ENCODE measurements at places on chromosomes 13 and 19. TPM values are rescaled to one million over a fixed set of nuclear protein-coding genes. Genes with fewer than 3 reads are reported as not detected.
A peak's percentile ranks its signal among the peaks of the same experiment; 100 is the strongest.

- DNase-seq, result no peak
Observed at GRCh38 chr13:95221971-95222732, 79.1 kb downstream of the ABCC4 start.

- no peak for DNase-seq
Observed at GRCh38 chr19:10945264-10945663, 15.6 kb upstream of the SMARCA4 start.

DNA sequence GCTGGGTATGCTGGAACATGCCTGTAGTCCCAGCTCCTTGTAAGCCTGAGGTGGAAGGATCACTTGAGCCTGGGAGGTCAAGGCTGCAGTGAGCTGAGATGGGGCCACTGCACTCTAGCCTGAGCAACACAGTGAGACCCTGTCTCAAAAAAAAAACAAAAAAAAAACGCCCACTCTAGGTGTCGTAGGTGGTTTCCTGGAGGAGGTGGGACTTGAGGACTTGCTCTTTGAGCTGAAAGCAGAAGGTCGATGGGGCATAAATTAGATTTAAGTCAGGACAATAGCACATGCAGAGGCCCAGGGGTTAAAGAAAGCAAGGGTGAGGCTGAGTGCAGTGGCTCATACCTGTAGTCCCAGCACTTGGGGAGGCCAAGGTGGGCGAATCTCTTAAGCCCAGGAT lies 12.9 kb upstream of the ILF3 start:
- no peak for DNase-seq

DNA sequence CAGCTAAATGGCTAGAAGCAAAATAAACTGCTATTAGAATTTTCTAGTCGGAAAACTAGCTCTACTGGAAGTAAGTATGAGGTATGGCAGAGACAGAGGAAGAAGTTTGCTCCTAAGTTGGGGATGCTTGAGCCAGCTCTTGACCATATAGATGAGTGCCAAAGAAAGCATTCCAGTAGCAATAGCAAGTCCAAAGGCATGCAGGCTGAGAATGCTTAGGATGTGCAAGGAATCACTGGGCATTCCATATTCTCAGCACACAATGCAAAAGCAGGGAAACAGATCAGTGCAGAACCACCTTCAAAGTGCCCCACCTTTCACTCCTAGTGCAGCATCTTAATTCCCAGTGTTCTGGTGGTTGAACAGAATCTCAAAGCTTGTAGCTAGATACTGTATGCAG lies 32.9 kb downstream of the SERTM1 start:
- DNase-seq, result no peak

DNA sequence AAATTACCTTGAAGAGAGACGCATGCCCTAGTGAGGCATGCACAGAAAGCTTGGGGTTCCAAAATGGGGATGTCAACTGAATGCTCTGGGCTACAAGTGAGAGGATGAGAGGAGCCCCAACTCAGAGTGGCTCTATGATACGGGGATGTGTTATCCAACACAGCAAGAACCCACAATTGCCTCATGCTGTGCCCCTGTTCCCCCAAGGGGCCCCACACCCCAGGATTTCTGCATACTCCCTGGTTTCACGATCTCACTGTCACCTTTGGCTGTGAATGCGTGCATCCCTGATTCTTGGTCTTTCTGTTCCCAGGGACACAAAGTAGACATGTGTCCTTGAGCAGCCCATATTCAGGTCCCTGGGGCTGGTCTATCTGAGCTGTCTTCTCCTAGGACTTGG lies 29.3 kb downstream of the WDR88 start:
- DNase-seq, result no peak

DNA sequence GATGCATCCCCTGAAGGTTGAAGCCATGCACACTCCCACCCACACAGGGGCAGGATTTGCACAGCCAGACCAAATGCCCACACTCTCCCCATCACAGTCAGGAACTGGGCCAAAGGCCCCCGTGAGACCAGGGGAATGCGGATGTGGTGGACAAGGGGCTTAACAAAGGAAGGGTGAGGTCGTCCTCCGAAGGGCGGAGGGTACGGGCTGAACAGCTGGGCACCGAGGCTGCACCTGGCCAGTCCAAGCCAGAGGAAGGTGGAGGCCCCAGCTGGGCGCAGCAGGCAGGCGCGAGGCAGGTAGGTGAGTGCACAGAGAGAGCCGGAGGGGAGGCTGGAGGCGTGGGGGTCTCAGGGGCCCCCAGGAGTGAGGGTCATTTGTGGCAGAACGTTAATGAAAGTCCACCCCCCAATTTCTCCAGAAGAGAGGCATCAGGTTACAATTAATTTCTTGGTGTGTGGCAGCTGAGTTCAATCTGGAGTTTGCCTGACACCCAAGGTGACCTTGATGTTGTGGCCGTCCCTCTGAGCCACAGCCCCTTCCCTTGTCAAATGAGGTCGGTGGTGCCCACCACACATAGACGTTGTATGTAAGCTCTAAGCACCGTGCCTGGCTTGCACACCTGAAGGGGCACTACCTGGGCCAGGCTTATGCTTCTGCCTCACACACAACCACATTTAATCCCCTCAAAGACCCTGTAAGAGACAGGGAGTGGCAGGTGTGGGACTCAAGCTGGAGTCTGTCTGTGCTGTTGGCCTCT lies 2.9 kb downstream of the KLK15 start:
- DNase-seq, result no peak

DNA sequence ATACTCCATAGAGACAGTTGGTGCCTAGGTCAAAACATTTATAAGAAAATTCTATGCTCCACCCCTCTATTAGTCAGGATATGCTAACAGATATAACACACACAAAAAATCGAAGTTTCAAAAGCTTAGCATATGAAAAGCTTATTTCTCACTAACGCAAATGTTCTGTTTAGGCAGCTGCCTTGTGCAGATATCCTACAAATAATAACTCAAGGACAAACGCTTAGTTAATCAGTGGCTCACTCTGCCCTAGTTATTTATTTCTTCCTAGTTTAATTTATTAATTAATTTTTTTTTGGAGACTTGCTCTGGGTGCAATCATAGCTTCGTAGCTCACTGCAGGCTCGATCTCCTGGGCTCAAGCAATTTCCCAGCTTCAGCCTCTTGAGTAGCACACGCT lies 259.7 kb upstream of the GPC6 start:
- no peak for DNase-seq

- no peak for DNase-seq
Observed at GRCh38 chr13:86572115-86572514, 772.9 kb upstream of the SLITRK6 start.

- no peak for DNase-seq
Observed at GRCh38 chr19:35822579-35822978, 9.9 kb upstream of the PRODH2 start.

- peak; percentile 46 for DNase-seq
Observed at GRCh38 chr19:49213791-49214190, 56.2 kb downstream of the TRPM4 start.

DNA sequence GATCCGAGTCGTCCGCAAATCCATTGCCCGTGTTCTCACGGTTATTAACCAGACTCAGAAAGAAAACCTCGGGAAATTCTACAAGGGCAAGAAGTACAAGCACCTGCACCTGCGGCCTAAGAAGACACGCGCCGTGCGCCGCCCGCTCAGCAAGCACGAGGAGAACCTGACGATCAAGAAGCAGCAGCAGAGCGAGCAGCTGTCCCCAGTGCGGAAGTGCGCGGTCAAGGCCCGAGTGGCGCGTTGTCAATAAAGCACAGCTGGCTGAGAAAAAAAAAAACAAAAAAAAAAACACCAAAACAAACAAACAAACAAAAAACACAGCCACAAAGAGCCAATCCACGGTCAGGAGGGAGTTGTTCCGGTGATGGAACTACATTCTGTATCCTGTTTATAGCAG lies 4.7 kb upstream of the GNA15 start:
- DNase-seq, result no peak

GRCh38 chr19:34375598-34375997 lies 10.6 kb downstream of the GPI start:
- no peak for DNase-seq

DNA sequence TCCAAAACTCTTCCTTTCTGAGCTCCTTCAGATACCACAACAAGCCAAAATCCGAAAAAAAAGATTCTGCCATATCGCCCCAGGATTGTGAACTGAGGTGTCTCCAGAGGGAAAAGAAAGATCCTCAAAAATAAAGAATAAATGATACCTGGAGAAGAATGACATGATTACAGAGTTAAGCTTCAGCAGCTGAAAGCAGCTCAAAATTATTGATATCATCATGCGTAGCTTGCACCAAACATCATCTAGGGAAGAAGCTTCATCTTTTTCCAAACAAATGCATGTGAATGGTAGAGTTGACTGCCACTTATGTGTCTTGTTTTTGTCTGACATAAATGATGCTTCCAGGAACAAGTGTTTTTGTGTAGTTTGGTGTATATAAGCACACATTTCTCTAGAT lies at the start of gene NLRP9:
NLRP9 (minus strand) TSS at position 101 of the 400 bp plus-strand sequence; CDS start at position 73, 28 bp downstream.
- no peak for DNase-seq

GRCh38 chr19:37217775-37218591 lies at the start of gene ZNF383:
ZNF383 (plus strand) TSS chr19:37218214; CDS start chr19:37230454, 12,240 bp downstream.
- DNase-seq, result peak; percentile 93

DNA sequence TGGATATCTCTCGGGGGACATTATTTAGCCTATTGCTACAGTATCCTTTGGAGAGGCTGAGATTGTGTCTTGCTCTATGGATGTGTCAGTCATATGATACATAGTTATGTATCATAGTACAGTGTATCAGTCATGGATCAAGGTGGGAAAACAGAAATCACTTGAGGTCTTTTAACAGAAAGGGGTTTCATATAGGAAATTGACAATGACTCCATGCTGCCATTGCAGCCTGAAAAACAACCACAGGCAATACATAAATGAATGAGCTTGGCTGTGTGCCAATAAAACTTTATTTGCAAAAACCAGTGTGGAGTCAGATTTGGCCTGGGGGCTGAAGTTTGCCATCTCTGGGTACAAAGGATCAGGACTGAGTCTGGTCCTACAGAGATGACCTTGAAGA lies 35.4 kb downstream of the COLGALT1 start:
- no peak for DNase-seq

GRCh38 chr13:69676286-69676685 lies 431.3 kb upstream of the ATXN8OS start:
- no peak for DNase-seq

GRCh38 chr19:10979951-10980381 lies 19.1 kb downstream of the SMARCA4 start:
- no peak for DNase-seq

- DNase-seq, result no peak
Observed at GRCh38 chr19:49364083-49364737, 533 bp downstream of the DKKL1 start.

DNA sequence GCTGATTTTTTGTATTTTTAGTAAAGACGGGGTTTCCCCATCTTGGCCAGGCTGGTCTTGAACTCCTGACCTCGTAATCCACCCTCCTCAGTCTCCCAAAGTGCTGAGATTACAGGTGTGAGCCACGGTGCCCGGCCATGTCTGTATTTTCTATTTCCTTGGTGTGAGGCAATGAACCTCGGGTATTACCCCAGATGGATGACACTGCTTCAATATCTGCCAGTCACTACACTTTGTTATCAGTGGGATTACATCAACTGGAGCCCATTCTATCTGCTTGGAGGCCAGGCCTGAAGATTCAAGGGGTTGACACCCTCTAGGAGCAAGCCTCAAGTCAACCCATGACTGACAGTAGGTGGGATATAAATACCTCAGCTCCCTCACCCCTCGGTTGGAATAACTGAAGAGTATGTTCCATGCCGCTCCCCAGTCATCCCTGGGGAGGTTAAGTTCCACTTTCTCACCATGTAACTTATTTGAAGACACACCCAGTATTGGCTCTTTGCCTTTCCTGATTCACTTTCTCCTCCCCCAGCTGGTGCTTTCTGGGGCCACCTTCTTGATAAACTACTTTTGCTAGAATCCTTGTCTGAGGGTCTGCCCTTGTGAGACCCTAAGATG lies 992 bp upstream of the ADGRE1 start:
- DNase-seq, result no peak

- DNase-seq, result no peak
Observed at GRCh38 chr13:37273836-37274235, 168.4 kb upstream of the CSNK1A1L start.

GRCh38 chr19:47508721-47509120 lies 6.1 kb downstream of the NAPA start:
- no peak for DNase-seq

GRCh38 chr19:17623224-17623935 lies 64.8 kb downstream of the UNC13A start:
- no peak for DNase-seq

DNA sequence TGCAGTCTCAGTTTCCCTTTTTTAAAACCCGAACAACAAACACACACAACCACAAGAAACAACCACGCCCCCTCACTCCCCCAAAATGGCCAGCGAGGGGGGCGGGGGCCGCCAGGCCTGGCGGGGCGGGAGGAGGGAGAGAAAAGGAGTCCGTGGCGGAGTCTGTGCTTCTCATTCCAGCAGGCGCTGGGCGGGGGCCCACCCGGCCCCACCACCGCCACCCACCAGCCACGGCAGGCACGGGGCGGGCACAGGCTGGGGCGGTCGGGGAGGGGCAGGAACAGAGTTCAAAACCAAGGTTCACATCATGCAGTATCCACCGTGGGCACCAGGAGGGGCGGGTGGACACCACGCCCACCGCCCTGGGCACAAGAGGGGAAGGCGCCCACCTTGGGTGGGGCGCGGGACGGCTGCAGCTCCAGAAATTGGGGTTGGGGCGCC lies 12.9 kb downstream of the DPF1 start:
- DNase-seq, result no peak

GRCh38 chr13:105762096-105762495 lies 773.4 kb downstream of the EFNB2 start:
- no peak for DNase-seq

DNA sequence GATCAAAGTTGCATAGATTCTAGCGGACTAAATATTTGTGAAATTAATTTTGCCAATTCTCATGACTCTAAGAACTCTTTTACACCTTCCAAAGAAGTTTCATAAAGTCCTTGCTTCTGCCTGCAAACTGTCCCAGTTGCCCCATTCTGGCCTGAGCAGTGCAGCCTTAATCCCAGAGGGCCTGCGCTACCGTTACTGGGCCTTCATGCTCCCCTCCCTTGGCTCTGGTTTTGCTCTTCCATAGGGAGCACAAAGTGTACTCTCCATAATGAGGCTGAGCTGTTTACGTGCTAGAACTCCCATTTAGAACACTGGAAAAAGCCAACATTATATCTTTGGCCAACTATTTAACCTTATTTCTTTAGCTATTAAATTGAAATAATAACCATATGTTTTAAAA lies 2.1 kb downstream of the MTIF3 start:
- DNase-seq, result no peak

The HRC gene
- not detected for total RNA-seq

The PLPP2 gene
- 9.4 TPM for total RNA-seq

The ZNF737 gene
- total RNA-seq, result 8.1 TPM

The CYP4F2 gene
- total RNA-seq, result not detected

The PSG6 gene
- not detected for total RNA-seq

The CRLF1 gene
- total RNA-seq, result 0.32 TPM

The ACTMAP gene
- 0.51 TPM for total RNA-seq

The ZNF208 gene
- total RNA-seq, result 0.26 TPM

The ZNF578 gene
- total RNA-seq, result 0.43 TPM

The ZNF793 gene
- 0.16 TPM for total RNA-seq

The DIRAS1 gene
- total RNA-seq, result 7.3 TPM

The FGF22 gene
- 0.24 TPM for total RNA-seq

The SIGLEC12 gene
- not detected for total RNA-seq

The CDC42EP5 gene
- total RNA-seq, result 0.43 TPM

The LAMP1 gene
- 275 TPM for total RNA-seq

The BST2 gene
- total RNA-seq, result 0.21 TPM

The LPAR6 gene
- total RNA-seq, result 31.0 TPM

The PRX gene
- 0.95 TPM for total RNA-seq
